Anterior cingulate cortex (tissue), 58 donors: ENCODE measurements at places on chromosomes 5 and 9.

GRCh38 chr5:115097236-115097635, 72.5 kb downstream of the TRIM36 start:
- no peak for DNase-seq

DNA sequence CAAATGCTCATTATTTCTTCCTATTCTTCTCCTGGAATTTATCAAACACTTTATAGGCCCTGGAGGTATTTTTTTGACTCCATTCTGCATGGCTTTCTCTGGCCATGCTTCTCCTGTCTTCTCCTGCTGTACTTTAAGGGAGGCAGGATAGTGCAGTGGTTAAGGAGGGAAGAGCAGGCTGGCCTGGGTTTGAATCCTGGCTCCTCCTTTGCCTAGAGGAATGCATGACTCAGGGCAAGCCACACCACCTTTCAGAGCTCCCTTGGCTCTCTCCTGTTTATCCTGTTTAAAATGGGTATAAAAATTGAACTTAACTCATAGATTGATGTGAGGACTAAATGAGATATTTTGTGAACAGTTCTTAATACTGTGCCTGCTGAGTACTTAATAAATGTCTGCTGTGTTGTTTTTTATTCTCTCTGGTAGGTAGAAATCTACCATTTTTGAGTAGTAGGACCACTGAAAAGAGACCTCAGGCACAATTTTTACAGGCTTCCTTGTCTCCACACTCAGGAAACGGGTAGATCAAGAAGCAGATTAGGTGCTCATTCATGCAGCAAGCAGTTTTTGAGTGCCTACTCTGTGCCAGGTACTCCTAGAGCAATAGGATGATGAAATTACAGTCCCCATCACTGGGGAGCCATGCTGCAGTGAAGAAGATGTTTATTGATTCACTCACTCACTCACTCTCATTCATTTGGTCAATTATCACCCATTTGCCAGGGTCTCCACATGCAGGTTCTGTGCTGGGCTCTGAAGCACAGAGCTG, 32.7 kb upstream of the ARAP3 start:
- DNase-seq = no peak

- DNase-seq = no peak
Observed at GRCh38 chr5:93993161-93993560, 251.8 kb upstream of the POU5F2 start.

GRCh38 chr5:175714479-175715085, 56.7 kb downstream of the HRH2 start:
- no peak for DNase-seq

DNA sequence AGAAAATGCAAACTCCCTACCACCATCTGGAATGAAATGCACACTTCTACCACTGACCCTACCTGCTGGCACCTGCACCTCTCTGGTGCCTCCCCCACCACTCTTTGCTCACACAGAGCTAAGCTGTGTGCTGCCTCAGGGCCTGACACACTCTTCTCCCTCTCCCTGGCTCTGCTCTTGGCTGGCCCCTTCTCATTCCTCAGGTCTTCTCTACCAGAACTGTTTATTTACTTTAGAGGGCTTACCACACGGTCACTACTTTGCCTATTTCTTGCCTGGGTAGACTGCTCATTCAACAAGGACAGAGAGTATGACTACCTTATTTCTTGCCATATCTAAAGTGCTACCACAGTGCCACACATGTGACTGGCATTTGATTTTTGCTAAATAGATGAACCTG, 3.3 kb downstream of the REEP5 start:
- DNase-seq = no peak

DNA sequence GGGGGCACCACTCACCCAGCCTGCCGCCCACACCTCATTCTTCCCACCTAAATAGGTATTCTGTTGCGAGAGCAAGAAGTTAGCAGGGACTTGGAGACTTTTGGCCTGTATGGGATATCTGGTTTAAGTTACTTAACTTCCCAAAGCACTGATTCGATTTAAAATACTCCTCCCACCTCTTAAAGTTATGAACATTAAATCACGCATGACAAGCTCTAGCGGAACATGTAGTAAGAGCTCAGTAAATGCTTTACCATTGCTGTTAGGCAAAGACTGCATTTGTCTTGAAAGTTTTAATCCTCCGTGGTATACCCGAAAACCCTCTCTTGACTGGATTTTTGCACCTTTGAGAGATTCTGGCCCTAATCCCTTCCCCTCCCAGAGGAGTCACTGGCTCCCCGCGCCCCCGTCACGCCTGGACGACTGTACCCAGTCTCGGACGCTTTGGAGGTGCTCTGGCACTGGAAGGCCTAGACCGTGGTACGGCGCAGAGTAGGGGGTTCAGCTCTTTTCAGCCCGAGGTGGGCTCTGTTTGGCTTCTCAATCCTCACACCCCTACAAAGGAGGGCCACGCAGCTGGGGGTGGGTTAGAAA, 4.4 kb downstream of the GDNF start:
- DNase-seq = no peak

DNA sequence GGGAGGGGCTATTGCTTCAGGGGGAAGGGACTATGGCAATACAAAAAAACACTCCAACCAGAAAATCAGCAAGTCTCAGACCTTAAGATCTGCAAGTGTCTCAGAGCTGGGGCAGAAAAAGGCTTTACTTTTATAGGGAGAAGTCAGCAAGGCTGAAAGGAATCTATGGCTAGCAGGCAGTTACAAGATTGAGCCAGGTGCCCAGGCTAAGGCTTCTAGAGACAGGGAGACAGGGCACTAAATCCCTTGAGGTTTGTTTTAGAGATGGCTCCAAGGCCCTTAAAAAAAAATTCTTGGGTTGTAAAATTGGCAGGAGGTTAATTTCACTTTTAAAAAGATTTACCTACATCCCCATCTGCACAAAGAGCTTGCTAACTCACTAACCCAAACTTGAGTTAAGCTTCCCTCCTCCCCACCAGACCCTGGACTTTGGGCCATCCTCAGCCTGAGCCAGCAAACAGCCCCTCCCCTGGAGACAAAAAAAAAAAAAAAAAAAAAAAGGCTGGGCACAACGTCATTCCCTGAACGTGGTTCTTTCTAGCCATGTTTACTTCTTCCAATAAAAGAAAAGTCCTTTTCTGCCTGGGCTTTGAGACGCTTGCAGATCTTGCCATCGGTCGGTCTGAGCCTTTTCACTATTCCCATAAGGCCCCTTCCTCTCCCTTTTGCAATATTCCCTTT, 17.9 kb downstream of the NIPAL4 start:
- no peak for DNase-seq

- DNase-seq = no peak
Observed at GRCh38 chr9:108466304-108466703, 389.5 kb downstream of the ACTL7B start.

- no peak for DNase-seq
Observed at GRCh38 chr5:17221843-17222636, 4.6 kb downstream of the BASP1 start.

DNA sequence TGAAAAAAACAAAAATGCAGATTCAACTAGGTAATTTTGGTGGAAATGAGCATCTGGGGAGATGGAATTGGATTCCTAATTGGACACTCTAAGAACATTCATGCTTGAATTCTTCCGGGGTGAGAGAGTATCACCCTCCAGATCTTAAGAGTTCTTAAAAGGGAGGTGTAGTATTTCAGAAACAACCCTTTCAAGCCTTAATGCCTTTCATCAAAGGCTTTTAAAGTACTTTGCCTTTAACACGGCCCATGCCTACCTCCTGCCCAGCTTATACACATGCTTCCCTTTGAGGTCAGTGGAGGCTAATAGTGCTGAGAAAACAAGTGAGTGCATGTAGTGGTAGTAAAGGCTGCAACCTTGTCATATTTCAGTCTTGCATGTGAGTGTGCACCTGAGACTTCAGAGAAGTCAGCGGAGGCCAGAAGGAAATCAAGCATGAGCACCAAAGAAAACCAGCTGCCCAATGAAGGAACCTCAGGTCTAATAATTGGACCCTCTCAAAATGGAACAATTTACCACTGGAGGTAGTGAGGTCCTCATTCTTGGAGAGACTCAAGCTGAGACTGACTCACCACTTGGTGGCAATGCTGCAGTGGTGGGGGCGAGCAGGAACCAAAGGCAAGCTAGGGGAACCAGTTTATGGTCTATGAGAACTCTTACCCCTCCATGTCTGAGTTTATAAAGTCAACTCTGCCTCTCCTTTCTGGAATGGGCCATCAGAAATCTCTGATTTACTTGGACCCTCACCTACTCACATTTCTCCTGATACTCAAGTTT, 98.4 kb upstream of the GDNF start:
- no peak for DNase-seq

DNA sequence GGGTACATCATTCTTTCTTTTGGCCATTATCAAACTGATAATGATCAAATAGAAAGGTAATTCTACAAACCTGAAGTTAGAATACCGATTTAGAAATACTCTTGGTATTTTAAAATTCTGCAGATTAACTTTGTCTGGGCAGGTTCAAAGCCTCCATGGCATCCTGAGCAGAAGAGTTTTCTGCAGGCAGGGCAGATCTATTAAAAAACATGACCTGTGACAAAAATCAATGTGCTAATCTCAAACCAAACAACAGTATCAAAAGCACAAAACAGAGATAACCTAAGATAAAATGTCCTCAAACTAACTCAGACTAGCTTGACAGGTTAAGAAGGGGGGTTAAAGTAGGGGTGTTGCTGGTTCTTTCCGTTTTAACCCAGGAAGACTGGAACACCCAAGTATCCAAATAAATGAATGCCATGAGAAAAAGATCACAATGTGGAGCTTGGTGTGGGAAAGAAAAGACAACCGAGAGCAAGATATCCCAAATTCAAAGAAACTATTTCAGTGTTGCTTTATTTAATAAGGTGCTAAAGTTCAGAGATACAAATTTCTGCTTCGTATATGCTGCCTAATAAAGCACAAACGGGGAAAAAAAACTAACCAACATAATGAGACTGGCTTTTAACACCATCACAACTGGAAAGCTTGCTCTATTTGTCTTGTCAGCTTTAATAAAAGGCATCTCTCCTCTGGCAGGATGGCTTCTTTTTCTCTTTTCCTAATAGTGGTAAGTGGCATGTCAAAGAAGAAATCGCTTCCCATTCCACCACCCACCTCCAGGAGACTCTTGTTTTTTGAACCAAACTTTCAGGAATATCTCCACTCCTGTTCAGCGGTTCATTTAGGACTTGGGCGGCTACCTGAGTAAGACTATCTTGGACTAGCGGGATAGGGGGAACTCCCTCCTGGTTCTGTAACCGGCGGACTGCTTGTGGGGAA, 2.3 kb downstream of the EFNA5 start:
- DNase-seq = no peak

- DNase-seq = no peak
Observed at GRCh38 chr9:76456202-76456926, 2.6 kb upstream of the GCNT1 start.

DNA sequence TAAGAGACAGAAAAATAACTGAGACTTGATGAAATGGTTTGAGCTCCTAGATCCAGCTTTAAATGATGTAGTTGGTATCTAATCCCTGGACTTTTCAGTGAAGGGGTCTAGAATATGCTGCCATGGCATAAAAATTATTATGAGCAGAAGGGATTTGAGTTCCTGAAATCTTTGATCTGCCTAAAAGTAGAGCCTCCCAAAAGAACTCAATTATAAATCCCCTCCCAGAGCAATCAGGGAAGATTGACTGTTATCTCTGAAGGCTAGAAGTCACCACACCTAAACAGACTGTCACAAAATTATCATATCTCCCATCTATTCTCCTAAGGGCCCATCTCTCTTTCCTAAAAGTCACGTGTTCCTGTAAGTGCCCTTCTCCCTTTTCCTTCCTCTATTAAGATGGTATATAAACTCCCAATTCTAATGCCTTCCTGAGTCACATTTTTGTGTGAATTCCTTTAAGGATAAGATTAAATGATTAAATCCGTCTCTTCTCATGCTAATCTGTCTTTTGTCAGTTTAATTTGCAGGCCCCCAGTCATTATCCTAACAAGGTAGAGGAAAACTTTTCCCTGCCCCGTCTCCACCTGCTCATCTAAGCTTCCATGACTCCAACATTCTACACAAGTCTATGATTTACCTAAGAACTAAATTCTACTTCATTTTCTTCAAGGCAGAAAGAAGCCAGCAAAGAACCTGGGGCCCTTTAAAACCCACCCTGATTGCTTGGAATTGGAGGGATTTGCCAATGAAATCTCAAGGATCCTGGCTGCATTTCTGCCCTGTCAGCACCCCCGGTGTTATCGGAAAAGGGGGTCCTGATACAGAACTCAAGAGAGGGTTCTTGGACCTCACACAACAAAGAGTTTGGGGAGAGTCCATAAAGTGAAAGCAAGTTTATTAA, 47.1 kb upstream of the PWWP2A start:
- DNase-seq = no peak

- no peak for DNase-seq
Observed at GRCh38 chr9:115306865-115307264, 188.9 kb upstream of the TNC start.

GRCh38 chr9:96020792-96021550, 145.5 kb downstream of the ERCC6L2 start:
- DNase-seq = peak; percentile 17

- no peak for DNase-seq
Observed at GRCh38 chr5:170179626-170180025, 53.2 kb upstream of the C5orf58 start.

GRCh38 chr9:115204904-115205453, 87.0 kb upstream of the TNC start:
- no peak for DNase-seq

DNA sequence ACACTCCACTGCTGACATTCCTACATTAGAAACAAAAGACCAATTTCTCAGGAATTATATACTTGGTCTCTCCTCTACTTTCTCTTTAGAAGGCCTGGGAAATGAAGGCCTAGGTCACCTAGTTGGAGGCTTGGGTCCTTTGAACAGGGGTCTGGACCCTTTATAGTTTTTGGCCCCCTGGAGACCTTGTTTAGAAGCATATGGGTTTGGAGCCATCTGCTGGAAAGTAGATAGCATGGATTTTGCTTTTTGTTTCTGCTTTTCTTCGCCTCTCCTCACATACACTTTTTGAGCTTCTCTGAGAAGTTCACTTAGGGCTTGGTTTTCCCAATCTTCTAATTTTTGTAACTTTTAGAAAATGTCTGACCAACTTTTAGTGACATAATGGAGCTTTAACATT, 67.1 kb upstream of the CDK20 start:
- no peak for DNase-seq
